MG63 (cell line): ENCODE measurements at places on chromosomes 2 and 18. TPM values are rescaled to one million over a fixed set of nuclear protein-coding genes. Genes with fewer than 3 reads are reported as not detected.

- DNase-seq: no peak
Measured at GRCh38 chr18:23938043-23938756, 76.4 kb upstream of the TTC39C start.

DNA sequence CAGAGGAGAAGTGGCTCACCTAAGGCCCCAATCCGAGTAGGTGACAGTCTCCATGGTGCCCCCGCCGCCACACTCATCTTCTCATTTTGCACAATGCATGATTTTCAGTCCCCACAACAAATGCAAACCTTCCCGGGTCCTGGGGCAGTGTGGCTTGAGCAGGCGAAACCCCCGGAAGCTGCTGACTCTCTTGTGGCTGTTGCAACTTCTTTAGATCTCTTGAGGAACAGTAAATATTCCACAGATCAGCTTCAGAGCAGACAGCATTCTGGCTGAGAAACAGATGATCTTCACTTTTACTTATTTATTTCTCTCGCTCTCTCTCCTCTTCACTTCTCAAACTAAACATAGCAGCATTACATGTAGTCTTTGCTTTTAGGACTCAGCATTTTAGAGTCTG lies 51.9 kb downstream of the ASAP2 start:
- DNase-seq: no peak

- no peak for DNase-seq
Measured at GRCh38 chr2:147851244-147851930, 6.6 kb downstream of the ACVR2A start.

- DNase-seq: peak; percentile 54
Measured at GRCh38 chr2:230134496-230135129, 65.9 kb upstream of the SLC16A14 start.

- DNase-seq: no peak
Measured at GRCh38 chr2:224174990-224175389, 135.9 kb upstream of the SERPINE2 start.

The PRSS56 gene
- not detected in 2 replicates for total RNA-seq

DNA sequence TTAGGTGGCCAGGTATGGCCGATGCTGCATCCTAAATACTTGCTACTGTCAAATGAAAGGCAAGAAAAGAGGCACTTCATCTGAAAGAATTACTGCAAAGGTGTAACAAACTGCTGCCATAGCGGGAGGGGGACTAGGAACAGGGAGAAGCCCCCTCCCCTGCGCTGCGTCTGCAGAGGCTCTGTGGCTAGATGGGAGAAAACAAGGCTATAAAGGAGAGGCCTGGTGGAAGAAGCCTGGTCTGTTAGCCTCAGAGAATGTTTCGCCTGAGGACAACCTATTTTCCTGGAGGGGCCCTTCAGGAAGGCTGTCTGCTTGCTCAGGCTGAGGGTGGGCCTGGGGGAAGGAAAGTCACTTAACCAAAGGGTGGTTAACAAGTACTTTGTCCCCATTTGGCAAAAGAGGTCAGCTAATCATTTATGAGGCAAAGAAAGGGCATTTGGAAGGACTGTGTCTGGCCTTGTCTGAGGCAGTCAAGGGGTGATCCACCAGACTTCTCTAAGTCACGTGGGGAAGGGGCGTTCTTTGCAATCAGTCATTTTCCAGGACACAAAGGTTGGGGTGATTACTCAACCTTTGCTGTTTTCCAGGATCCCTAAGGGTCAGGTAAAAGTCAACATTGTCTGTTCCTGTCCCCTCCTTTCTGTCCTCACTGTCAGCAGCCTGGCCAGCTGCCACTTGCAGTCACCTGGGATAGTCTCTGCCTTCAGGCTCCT lies 103.0 kb upstream of the TMEM200C start:
- no peak for DNase-seq

The TEX44 gene
- not detected in 2 replicates for total RNA-seq

- peak; percentile 53 for DNase-seq
Measured at GRCh38 chr2:207692206-207693065, 19.0 kb upstream of the CCNYL1 start.

The GPR75 gene
- total RNA-seq: 0.53 TPM in 1 of 2 replicates, not detected in the other

DNA sequence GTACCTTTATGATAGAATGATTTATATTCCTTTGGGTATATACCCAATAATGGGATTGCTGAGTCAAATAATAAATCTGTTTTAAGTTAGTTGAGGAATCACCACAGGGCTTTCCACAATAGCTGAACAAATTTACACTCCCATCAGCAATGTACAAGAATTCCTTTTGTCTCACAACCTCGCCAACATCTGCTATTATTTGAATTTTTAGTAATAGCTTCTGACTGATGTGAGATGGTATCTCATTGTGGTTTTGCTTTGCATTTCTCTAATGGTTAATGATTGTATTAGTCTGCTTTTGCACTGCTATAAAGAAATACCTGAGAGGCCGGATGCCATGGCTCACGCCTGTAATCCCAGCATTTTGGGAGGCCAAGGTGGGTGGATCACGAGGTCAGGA lies 1387.6 kb upstream of the ACVR2A start:
- DNase-seq: no peak

The TMEM198 gene
- total RNA-seq: 5.1 and 5.9 TPM in 2 replicates

The SKA1 gene
- 33.2 and 42.0 TPM in 2 replicates for total RNA-seq

- DNase-seq: no peak
Measured at GRCh38 chr2:103860016-103860415, 993.9 kb upstream of the POU3F3 start.

The CD207 gene
- total RNA-seq: not detected in 2 replicates
